Common myeloid progenitor, CD34-positive (primary cell): ENCODE measurements at places on chromosomes 1 and 21.

DNA sequence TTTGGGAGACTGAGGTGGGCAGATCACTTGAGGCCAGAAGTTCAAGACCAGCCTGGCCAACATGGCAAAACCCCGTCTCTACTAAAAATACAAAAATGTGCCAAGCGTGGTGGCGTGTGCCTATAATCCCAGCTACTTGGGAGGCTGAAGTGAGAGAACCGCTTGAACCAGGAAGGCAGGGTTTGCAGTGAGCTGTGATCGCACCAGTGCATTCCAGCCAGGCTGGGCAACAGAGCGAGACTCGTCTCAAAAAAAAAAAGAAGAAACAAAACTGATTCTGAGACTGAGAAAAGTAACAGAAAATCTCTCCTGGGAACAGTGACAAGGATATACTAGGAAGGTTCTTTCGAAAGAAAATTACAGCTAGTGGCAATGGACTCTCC is 20.9 kb downstream of the USP48 start:
- no peak for DNase-seq

- DNase-seq, result no peak
These were observed 258 bp downstream of the CCT3 start for GRCh38 chr1:156337888-156338179.

- DNase-seq, result no peak
These were observed 40.2 kb upstream of the ZNF124 start for GRCh38 chr1:247212012-247212411.

GRCh38 chr21:37771181-37771580 is 145.1 kb downstream of the KCNJ6 start:
- DNase-seq, result no peak

- DNase-seq, result no peak
These were observed 60.1 kb upstream of the KAZN start for GRCh38 chr1:14538335-14538734.

DNA sequence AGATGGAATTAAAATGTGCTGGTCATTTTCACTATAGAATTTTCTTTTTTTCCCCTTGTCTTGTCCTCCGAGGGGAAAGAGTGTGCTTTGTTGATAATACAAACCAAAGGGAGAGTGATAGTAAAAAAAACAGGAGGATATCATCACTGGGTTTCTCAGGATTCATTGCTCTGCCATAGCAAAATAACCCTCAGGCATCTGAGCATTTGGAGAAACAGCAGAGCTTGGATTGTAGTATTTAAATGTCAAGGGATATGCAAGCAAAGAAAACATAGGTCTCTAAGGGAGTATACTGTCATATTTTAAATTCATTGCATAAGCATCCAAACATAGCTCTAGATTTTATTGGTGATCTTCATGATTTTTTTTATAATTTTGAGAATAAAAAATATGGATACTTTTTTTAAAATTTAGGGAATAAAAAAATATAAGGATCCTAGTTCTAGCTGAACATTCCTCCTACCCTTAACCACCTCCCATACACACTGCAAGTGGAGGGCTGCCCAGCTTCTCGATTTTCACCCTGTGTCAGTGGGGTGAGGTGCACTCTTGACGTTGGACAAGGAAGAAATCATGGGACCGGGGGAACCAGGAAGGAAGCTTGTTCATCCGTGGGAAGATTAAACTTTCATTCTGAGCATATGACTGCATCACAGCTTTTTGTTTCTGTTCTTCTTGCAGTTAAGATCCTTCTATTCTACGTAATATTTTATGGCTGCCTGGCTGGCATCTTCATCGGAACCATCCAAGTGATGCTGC is 4.4 kb downstream of the ATP1B1 start:
- DNase-seq, result no peak

DNA sequence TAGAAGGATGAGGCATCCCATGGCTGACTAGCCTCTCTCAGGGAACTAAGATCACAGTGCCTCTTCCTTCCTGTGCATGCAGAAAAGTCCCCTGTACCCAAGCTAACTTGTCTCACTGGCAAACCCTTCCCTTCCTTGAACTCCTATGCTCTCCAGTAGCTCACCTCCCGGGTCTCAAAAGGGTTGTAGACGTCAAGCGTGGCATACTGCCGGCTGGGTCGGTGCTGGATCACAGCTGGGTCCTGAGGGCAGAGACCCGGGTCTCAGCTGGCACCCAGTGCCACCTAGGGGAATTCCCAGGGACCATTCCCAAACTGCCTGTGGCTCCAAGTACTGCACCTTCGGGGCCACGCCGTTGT is 688 bp downstream of the SCAMP3 start:
- no peak for DNase-seq

- no peak for DNase-seq
These were observed 215.3 kb downstream of the BRINP2 start for GRCh38 chr1:177385760-177386698.

- no peak for DNase-seq
These were observed 44.0 kb downstream of the MAGI3 start for GRCh38 chr1:113434081-113434873.

DNA sequence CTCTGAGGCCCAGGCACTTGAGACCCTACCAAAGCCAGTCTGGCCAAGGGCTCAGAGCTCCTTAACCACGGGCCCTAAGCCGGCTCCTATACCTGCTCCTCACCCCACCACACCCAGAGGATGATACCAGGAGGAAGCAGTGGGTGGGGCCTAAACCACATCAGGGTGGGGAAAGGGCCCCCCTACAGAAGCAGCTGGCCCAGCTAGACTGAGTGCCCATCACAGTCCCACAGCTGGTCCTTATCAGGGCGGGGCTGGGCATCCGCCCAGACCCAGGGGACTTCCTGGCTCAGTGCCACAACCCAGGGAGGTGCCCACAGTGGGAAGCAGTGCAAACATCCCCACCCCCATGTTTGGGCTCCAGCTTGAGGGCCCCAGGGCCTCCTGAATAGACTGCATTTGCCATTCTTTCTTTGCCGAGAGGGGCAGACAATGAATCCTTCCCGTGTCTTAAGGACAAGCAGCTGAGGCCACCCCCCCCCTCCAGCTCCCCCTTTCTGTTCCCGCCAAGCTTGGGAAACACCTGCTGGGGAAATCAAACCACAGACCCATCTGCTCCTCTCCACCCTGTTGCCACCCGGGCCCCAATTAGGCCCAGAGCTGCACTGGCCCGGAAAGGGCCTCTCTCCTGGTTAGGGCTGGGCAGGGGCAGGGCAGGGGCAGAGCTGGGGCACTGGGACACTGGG is 6.2 kb downstream of the E2F2 start:
- peak; percentile 73 for DNase-seq

DNA sequence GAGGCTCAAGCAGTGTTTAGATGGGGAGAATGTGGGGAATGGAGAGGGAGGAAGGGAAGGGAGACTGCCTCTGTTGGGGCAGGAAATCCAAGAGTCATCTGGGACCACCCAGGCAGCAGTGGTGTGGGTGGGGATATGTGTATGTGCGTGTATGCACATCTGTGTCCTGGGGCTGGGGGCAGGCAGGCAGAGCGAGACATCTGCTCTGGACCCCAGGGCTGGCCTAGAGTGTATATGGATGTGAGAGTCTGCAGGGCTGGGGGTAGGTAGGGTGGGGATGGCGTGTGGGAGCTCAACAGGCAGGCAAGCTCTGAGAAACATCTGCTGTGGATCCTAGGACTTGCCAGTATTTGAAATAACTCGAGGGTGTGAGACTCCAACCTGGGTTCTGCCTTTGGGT is 3.5 kb downstream of the PTCH2 start:
- no peak for DNase-seq

- DNase-seq, result no peak
These were observed 25.5 kb upstream of the PRSS38 start for GRCh38 chr1:227790034-227790400.

DNA sequence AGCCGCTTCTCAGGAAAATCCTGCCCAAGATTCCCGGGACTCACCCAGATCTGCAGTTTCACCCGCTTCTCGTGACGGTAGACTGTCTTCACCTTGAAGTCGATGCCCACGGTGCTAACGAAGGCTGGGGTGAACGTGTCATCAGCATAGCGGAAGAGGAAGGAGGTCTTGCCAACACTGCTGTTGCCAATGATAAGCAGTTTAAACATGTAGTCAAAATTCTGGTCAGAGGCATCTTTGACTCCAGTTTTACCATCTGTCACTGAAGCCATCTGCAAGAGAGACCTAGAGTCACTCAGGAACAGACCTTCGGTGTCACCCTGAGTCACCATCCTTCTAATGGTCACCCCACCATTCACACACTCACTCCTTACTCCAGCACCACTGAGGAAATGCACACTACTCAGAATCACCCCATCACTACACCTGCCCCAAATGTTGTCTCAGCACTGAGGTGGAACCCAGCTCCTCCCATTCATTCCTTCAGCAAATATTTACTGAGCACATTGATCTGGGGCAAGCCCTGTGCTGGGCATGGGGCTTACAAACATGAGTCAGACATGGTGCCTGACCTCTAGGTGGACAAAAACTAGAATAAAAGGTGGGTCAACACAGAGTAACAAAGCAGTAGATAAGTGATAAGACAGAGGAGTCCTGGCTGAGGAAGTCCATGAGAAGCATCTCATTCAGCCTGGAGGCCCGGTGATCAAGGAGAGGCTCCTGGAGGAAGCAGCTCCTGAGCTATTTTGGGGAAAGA is 13.5 kb downstream of the RAB3B start:
- DNase-seq, result peak; percentile 69

- DNase-seq, result no peak
These were observed 127.9 kb upstream of the ERRFI1 start for GRCh38 chr1:8153961-8154360.

DNA sequence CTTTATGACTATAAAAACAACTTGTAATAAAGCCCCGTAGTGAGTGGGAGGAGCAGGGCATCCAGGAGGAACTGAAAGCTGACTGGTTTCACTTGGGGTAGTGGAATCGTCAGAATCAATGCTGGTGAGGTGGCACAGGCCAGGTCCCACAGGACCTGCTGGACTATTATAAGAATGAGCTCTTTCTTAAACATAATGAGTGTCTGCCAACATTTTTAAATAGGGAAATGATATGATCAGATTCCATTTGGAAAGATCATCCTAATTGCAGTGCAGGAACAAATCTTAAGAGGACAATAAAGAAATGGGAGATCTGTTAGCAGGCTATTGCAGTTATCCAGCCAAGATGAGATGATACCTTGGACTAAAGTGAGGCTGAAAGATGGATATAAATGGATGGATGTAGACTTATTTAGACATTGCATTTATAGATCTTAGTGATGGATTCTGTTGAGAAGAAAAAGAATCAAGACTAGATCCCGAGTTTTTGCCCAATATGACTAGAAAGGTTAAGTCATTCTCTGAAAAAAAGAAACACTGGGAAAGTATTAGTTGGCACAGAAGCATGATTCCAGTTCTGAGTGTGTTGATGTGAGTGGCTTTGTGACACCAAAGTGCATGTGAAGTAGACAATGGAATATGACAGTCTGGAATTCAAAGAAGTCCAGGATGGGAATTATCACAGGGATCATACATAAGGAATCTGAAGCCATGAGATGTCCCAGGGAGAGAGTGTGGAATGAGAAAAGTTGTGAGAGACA is 153.3 kb upstream of the SGIP1 start:
- DNase-seq, result peak; percentile 63

GRCh38 chr21:38929142-38929541 is 123.4 kb downstream of the ETS2 start:
- DNase-seq, result no peak

DNA sequence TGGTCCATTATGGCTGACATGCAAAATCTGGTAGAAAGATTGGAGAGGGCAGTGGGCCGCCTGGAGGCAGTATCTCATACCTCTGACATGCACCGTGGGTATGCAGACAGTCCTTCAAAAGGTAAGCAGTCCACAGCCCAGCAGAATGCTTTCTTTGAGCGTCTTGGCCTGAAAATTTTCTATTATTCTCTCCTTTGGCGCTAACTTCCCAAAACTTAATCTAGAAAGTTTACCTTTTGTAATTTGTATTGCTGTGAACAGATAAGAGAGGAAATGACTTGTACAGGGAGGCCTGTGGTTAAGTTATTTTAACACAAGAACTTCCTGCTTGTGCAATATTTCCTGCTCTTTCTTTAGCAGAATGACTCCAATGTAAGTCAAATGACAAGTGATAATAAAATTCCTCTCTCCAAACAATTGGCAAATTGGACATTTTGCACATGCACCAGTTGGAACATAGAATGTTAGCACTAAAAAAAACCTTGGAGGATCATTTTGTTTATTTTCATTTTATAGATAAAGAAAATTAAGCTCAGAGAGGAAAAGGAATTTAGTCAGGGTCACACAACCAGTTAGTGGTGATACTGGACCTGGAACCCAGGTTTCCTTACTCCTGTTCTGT is 18.9 kb downstream of the CAP1 start:
- peak; percentile 84 for DNase-seq

DNA sequence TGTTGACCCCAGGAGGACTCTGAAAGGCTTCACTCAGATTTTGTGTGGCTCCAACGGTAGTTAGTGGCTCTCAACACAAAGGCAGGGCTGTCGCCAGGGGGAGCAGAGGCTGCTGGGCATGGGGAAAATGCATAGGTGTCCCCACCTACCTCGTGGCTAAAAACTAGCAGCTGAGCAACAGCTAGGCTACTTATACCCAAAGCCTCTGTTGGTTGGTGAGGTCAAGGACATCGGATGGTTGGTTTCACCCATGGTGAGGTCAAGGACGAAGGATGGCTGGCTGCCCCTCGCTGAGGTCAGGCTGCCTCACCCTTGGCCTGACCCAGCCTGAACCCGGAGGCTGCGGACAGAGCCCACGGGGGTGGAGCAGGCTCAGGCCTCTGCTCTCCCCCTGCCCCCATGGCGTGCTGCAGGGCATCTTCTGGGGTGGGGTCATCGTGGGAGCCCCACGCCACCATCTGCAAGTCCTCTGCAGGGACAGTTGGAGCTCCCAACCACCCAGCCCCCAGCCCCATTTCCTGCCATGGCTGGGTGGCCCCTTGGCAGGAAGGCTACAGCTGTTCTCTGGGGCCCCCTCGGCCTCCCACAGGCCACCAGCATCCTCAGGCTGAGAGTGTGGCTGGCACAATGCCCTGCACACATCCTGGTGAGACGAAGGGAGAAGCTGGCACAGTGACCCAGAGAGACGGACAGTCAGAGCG is 8.5 kb upstream of the GNB1 start:
- DNase-seq, result peak; percentile 67

GRCh38 chr1:244414543-244414942 is 37.2 kb downstream of the ADSS2 start:
- DNase-seq, result no peak

GRCh38 chr1:107535091-107535490 is 394.3 kb downstream of the NTNG1 start:
- no peak for DNase-seq

- DNase-seq, result no peak
These were observed 97.3 kb downstream of the MAP3K21 start for GRCh38 chr1:233424779-233425178.

GRCh38 chr1:226436855-226437491 is 29.1 kb upstream of the PARP1 start:
- DNase-seq, result peak; percentile 19

- DNase-seq, result no peak
These were observed 20.1 kb upstream of the COG2 start for GRCh38 chr1:230622151-230622550.

- peak; percentile 76 for DNase-seq
These were observed 6.6 kb downstream of the LDLRAD2 start for GRCh38 chr1:21818656-21819055.

DNA sequence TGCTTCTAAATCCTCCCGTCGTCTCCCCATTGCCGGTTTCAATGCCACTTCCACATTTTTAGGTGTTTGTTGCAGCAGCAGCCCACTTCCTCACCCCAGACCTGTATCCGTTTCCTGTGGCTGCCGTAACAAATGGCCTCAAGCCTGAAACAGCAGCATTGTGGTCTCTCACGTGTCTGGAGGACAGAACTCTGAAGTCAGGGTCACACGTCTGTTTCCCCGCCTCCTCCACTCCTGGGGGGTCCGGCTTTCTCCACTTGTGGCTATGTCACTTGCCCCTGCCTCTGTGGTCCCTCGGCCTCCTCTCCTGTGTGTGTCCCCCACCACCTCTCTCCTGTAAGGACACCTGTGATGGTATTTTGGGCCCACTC is 21.8 kb downstream of the TRPM2 start:
- DNase-seq, result peak; percentile 97
